ENCODE measurements at places on chromosomes 16 and 17. TPM values are rescaled to one million over a fixed set of nuclear protein-coding genes. Genes with fewer than 3 reads are reported as not detected.

The PYY gene
- not detected for polyA plus RNA-seq

- no peak overlapping the region for H3K4me3 ChIP-seq
- no peaks in the 10 kb centered on the region for H3K36me3 ChIP-seq
- no peak overlapping the region for H3K27ac ChIP-seq
- no peak for DNase-seq
- H3K27me3 ChIP-seq = no peaks in the 10 kb centered on the region
These were observed 84.8 kb upstream of the DOC2B start for GRCh38 chr17:266219-266618.

The PLEKHH3 gene
- 0.41 TPM for polyA plus RNA-seq

GRCh38 chr17:10352893-10353292 is 19.9 kb downstream of the MYH13 start:
- H3K27ac ChIP-seq = no peak overlapping the region
- H3K36me3 ChIP-seq = no peaks in the 10 kb centered on the region
- no peak for DNase-seq
- no peak overlapping the region for H3K4me3 ChIP-seq
- H3K4me1 ChIP-seq = no peaks in the 10 kb centered on the region

DNA sequence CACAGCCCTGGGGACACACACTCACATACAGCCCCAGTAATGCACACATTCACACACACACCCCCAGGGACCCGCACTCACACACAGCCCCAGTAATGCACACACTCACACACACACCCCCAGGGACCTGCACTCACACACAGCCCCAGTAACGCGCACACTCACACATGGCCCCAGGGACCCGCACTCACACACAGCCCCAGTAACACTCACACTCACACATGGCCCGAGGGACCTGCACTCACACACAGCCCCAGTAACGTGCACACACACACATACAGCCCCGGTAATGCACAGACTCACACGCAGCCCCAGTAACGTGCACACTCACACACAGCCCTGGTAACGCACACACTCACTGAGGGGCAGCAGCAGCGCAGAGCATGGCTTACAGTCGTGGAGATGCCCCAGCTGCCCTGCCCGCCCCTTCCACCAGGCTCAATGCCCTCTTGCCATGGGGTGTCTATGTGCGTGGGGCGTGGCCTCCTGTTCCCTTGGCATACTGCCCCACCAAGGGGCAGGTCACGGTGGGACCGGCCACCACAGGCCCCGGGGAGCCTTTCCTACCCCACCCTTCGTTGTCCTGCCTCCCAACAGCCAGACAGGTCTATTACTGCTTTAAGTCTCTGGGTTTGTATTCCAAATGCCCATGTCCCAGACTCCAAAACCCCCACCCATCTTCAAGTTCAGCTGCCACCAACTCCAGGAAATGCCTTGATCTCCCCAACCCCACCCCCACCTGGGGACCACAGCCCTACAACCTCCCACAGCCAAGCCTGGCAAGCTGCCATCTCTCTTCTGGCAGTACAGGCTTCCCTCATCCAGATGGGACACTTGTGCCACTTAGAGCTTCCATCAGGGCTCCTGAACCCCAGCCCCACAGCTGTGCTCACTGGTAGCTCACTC is 2.7 kb downstream of the CCDC102A start:
- peaks cover 59% of the 10 kb centered on the region for H3K4me1 ChIP-seq
- no peak for DNase-seq
- no peak overlapping the region for H3K4me3 ChIP-seq
- H3K27ac ChIP-seq = no peak overlapping the region

The TEX14 gene
- polyA plus RNA-seq = not detected

GRCh38 chr16:10541366-10541765 is 39.0 kb downstream of the EMP2 start:
- no peaks in the 10 kb centered on the region for H3K36me3 ChIP-seq
- no peaks in the 10 kb centered on the region for H3K4me1 ChIP-seq
- H3K27ac ChIP-seq = no peak overlapping the region
- no peak overlapping the region for H3K4me3 ChIP-seq
- DNase-seq = no peak

GRCh38 chr16:64440421-64440831 is 681.4 kb downstream of the CDH11 start:
- no peaks in the 10 kb centered on the region for H3K27me3 ChIP-seq
- no peak for DNase-seq
- no peaks in the 10 kb centered on the region for H3K36me3 ChIP-seq
- H3K4me3 ChIP-seq = no peak overlapping the region
- no peaks in the 10 kb centered on the region for H3K4me1 ChIP-seq

GRCh38 chr17:51150932-51151331 is 2.4 kb upstream of the NME1 start:
- H3K27me3 ChIP-seq = no peaks in the 10 kb centered on the region
- peaks cover 18% of the 10 kb centered on the region for H3K4me1 ChIP-seq
- no peak overlapping the region for H3K27ac ChIP-seq
- no peak for DNase-seq

GRCh38 chr16:81518439-81518757 is 73.8 kb downstream of the CMIP start:
- H3K4me3 ChIP-seq = no peak overlapping the region
- no peak overlapping the region for H3K27ac ChIP-seq
- no peak for DNase-seq
- H3K36me3 ChIP-seq = peaks cover 51% of the 10 kb centered on the region
- no peaks in the 10 kb centered on the region for H3K27me3 ChIP-seq

DNA sequence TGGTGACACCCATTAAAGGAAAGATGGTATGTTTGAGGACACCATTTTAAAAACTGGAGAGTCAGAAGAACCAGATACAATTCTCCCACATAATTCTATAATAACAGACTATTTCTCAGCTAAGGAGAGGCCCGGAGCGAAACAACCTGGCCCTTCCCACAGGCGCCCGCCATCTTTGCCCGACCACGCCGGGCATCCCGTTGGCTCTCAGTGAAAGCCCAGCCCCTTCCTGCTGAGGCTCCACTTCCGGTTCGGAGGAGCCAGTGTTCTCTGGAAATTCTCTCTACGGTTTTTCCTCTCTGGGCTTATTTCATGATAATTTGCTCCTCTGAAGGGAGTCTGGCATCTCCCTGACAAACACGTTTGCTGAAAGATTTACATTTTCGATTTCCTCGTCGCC is 175.7 kb downstream of the AXIN2 start:
- no peaks in the 10 kb centered on the region for H3K27me3 ChIP-seq
- no peak overlapping the region for H3K4me3 ChIP-seq
- no peaks in the 10 kb centered on the region for H3K4me1 ChIP-seq
- H3K27ac ChIP-seq = no peak overlapping the region

GRCh38 chr16:2090777-2091546 is 43.2 kb downstream of the TSC2 start:
- no peaks in the 10 kb centered on the region for H3K4me1 ChIP-seq
- H3K27ac ChIP-seq = no peak overlapping the region
- DNase-seq = no peak

The PIRT gene
- polyA plus RNA-seq = not detected

The PCTP gene
- 54.2 TPM for polyA plus RNA-seq

DNA sequence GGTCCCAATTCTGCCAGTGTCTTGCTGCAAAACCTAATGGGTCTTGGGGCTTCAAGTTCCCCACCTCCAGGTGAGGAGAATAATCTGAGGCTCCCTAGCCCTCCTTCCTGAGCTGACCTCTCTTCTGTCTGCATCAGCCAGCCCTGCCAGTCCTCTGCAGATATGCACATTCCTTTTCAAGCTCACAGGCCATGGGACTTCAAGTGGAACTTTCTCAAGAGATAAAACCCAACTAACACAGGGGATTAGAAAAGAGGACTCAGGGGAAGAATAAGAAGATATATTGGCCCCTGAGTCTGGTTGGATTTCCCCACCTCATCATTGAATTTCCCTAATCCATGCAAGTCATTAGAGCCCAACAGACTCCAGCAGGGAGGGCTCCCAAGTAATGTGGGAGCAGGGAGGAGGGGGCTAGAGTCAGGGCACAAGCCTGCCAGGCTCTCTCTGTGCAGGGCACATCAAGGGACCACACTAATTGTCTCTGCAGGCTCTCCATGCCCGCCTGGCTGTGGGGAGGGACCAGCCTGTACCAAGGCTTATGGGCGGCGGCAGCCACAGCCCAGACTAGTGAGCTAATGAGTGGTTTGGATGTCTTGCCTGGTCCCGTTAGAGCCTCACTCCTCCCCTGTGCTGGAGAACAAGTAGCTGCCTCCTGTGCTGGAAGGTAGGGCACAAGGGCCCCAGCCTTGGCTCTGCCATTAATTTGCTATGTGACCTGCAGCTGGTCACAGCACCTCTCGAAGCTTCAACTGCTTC is 1.2 kb downstream of the KRT14 start:
- no peak overlapping the region for H3K27ac ChIP-seq
- H3K4me1 ChIP-seq = no peaks in the 10 kb centered on the region
- no peaks in the 10 kb centered on the region for H3K36me3 ChIP-seq
- H3K4me3 ChIP-seq = no peak overlapping the region
